NCI-H1436 (cell line): ENCODE measurements at places on chromosomes 4 and X.

GRCh38 chrX:54640736-54641135, 110.7 kb downstream of the GNL3L start:
- no peak for DNase-seq

DNA sequence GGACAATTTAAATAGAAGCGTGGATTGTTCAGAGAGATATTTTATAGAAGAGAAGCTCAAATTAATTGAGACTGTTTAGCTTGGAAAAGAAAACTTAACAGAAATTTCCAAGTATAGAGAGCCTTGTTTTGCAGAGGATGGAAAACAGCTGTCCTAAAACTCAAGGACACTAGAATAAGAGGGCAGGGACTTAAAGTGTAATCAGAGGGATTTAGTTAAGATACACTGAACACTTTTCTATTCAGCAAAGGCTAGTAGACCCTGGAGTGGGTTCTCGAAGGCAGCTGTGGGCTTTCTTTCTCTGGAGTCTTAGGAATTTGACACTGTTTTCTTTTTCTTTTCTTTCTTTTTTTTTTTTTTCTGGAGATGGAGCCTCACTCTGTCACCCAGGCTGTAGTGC, 92.7 kb upstream of the ARX start:
- no peak for DNase-seq

DNA sequence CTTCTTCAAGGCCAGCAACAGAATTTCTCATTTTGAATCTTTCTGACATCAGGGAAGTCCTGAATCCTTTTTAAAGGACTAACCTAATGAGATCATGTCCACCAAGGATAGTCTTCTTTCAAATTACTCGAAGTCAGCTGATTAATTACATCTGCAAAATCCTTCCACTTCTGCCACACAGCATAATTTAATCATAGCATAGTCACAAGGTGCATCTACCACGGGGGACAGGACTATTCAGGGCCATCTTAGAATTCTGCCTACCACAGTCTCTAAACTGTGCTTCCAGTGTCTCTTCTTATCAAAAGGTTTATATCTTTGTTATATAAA, 53.7 kb downstream of the ATP10D start:
- DNase-seq: no peak

DNA sequence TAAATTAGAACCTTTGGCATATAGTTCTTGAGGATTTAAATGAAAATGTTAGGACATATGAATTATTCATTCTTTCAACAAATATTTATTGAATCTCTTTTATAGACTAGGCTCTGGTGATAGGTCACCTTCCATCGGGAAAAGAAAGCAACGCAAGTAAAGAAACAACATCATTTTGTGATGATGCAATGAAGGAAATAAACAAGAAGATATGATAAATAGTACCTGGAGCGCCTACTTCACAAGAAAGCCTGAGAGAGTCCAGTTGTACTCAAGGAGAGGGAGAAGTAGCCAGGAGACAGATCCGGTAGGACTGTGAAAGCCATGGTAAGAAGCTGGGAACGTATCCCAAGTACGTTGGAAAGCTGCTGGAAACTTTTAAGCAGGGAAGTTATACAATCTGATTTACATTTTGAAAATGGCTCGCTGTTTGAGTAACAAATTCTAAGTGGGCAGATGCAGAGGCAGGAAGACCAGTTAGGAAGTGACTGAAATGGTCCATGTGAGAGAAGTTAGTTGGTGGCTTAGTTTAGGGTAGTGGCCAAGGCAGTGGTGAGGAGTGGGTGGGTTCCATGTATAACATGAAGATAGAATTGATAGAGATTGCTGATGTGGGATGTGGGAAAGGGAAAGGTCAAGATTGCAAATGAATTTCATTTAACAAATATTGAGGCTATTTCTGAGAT, 17.7 kb upstream of the CPE start:
- no peak for DNase-seq

- peak; percentile 44 for DNase-seq
These were observed 77.3 kb upstream of the NOCT start for GRCh38 chr4:138938366-138938690.

DNA sequence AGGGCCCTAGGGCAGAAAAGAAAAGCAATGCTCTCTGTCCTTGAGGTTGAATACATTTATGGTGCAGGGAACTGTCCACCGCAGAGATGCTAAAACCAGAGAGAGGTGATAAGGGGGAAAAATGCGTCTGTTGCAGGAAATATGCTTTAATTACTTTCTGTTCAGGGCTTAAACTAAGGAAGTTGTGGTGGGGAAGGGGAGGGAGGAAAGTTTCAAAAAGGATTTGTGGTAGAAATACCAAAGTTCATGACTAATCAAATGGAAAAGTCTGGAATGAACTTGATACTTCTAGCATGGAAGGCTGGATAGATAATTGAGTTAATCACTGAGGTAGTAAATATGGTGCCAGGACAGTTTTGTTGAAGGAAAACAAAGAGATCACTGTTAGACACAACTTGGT, 99.0 kb downstream of the ASB9 start:
- DNase-seq: no peak

DNA sequence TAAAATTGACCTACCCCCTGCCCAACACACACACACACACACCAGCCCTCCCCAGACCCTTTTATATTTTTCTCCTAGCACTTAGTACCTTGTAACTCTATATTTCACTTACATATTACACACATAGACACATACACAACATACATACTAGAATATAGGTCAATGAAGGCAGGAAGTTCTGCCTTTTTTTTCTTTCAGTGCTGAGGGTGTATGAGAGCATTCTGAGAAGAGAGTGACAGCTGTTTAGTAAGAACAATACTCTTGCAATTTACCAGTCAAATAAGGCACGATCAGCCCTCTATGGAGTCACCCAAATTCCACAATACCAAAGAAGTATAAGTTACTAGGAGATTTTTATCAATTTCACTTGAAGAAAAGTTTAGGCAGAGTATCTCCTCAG, 33.5 kb downstream of the ACE2 start:
- no peak for DNase-seq

GRCh38 chr4:21954916-21955315, 6.3 kb upstream of the KCNIP4 start:
- DNase-seq: no peak

GRCh38 chrX:47458528-47458927, 24.5 kb downstream of the ZNF41 start:
- no peak for DNase-seq

DNA sequence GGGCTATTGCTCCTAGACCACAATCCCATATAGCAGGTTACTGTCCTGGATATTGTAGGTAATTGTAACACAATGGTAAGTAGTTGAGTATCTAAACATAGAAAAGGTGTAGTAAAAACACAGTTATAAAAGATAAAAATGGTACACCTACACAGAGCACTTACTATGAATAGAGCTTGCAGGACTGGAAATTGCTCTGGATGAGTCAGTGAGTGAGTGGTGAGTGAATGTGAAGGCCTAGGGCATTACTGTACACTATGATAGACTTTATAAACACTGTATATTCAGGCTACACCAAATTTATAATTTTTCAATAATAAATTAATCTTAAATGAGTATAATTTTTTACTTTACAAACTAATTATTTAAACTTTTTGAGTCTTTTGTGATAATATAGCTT, 425.7 kb downstream of the PABPC4L start:
- DNase-seq: no peak

GRCh38 chr4:150972592-150972991, 42.5 kb downstream of the LRBA start:
- no peak for DNase-seq

DNA sequence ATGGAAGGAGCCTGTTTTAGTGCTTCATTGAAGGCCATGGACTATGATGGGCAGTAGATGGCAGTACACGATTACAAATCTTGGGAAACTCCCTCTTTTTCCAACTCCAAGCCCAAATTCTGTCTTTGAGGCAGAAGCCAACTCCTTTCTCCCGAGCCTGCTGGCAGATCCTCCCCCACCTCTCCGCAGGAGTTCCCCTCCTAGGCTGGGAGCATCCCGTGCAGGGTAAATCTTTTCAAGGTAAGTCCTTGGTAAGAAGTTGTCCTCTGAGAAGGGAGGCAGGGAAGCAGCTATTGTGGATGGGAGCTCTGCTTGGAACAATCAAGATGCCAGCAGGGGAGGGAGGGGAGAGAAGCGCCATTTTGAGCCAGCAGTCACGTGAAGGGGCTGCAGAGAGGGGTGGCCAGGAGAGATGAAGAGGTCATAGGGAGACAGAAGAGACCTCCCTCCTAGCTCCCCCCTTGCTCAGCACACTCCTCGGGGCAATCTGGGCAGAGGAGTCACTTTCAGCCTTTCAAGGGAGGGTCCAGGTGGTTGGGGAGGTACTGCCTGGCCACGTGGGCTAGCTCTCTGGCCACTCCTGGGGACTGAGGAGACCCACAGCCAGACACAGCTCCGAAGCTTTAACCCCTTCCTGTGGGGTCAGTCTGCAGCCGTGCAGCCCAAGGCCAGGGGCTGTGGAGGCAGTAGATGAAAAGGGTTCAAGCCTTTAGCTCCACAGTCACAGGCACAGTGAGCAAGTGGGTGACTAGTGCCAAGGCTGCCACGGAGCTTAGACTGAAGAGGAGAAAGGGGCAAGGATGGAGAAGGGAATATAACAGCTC, 9.6 kb downstream of the CC2D2A start:
- DNase-seq: no peak

- no peak for DNase-seq
These were observed 517.2 kb upstream of the ADGRL3 start for GRCh38 chr4:60682901-60683300.

DNA sequence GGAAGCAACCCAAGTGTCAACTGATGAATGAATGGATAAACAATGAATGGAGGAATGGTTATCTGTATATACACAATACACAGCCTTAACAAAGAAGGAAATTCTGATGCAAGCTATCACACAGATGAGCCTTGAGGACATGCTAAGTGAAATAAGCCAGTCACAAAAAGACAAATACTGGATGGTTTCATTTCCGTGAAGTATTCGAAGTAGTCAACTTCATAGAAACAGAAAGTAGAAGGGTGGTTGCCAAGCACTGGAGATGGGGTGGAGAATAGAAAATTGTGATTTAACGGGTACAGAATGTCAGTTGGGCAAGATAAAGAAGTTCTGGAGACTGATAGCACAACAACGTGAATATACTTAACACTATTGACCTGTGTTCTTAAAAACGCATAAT, 28.2 kb downstream of the CENPU start:
- no peak for DNase-seq

DNA sequence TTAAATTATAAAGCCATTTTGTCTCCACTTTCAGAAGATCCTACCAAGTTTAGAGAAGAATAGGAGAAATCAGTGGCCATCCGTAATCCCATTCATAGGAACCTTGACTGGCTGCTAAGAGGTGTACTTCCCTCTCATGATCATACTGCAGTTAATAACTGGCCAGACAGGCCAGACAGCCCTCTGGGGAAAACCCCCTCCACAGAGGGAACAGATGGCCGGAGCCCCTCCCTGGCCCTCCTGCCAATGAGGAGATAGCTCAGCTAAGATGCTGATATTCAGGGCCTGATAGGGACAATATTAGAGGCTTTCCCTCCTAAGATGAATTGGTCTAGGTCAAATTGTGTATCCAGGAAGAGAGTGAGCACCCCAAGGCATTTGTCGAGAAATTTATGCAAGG, 200.0 kb upstream of the MAOA start:
- no peak for DNase-seq

DNA sequence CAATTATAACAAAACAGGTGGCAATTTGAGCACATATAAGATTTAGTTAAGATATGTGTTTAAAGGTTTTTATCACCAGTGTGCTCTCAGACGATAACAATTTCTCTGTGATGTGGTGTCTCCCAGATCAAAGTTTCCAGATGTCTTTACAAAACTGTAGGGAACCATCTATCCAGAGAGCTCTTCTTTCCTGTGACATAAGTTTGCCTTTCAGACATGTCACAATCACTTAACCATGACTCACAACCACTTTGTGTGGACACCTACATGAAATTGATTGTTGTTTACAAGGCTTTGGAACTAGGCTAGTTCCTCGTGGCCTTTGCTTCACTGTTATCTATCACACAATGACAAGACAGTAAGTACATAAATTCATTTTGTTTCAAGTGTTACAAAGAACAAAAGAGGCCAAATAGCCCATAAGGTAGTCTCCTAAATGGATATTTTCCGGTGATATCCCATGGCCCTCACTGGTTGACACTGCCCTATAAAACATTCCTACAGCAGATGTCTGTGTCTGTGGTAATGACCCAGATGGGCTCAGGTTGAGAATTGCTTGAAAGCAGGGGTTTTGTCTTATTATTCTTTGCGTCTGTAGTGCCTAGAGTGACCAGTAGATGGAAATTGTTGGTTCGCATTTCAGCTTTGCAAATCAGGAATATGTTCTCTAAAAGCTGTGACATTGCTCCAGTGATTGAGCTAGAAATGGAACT, 297.8 kb upstream of the FAM241A start:
- DNase-seq: no peak

- DNase-seq: no peak
These were observed 75.1 kb upstream of the NUDT10 start for GRCh38 chrX:51257490-51257889.

DNA sequence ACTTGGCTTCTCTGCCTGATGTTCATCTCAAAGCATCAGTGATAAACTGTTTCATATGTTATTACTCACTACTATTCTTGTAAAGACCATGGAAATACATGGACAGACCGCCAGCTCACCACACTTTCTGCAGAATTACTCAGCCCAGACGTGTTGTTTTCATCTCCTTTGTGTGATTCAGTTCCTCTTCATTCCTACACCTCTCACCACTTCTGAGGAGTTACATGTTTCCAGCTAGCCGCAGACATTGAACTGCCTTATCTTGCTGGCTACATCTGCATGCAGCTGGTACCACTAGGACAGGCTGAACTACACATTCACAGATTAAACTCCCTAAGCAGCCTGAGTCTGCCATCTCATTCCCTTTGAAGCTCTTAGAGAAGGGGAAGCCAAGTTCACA, 443.2 kb upstream of the FGF16 start:
- DNase-seq: no peak

- no peak for DNase-seq
These were observed 464.1 kb downstream of the IDS start for GRCh38 chrX:149040873-149041535.

DNA sequence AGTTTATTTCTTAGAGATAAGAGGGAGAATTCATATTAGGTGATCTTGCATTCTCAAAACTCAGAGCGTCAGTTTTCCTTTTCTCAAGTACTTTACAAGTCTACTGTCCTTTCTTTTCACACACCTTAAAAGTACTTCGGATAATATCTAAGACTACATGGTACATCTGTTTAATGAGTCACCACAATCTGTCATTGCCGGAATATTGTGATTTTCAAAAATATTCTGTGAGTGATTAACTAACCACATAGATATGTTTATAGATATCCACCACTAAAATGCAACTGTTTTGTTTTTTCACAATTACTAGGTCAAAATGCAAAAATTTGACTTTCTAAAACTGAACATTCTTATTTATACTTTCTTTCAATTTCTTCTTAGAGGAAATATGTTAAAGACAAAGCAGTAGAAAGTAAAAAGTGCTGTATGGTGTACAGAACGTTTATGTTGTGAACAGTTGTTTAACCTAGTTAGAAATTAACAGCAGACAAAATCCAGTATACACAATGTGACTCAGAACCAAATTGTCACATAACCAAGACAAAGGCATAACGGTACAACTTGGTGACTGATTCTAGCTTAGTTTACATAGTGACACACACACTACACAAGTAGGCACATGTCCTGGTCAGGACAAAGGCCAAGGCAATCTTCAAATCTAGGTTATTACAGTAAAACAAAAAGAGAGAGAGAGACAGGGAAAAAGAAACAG, 482.9 kb downstream of the NAF1 start:
- no peak for DNase-seq

- DNase-seq: no peak
These were observed 63.6 kb downstream of the HADH start for GRCh38 chr4:108053251-108053711.

- DNase-seq: no peak
These were observed 62.1 kb downstream of the GALNTL6 start for GRCh38 chr4:171875291-171875690.
